D721Med (cell line): ENCODE measurements at places on chromosomes 11 and 22.

GRCh38 chr11:75888416-75888815 is 73.4 kb downstream of the UVRAG start:
- no peak for DNase-seq

GRCh38 chr11:65110354-65110861 is 1.3 kb upstream of the TM7SF2 start:
- DNase-seq = peak; percentile 83

DNA sequence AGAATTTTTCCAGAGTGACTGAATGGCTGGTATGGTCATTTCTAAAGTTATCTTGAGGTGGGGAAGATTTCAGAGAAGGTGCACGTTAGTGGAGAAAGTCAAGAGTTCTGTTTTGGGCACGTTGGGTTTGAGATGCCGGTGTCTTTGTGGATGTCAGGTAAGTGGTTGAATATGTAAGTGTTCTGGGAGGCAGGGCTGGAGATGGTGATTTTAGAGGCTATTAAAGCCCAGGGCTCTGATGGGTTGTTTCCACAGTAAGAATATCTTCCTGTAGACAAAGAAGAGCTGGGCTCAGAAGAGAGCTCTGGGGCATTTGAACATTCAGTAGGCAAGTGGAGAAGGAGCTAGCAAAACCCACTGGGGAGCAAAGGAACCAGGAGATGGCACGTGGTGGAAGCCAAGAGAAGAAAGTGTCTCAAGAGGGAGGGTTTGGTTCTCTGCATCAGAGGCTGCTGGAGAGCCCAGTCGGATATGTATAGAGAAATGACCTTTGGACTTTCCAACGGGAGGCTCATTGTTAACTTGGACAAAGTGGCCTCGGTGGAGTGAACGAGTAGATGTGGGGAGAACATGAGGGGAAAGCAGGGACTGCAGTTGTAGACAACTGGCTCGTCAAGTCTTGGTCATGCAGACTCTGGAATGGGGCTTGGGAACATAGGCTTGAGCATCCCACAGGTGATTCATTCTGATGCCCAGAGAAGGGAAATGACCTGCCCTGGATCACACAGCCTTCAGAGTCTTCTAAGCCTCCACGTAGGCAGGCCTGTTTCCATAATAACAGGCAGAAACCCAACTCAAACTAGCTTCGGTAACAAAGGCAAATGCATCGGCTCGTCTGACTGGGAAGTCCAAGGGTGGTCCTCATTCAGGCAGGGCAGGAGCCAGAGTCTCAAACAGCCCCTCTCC is 98.4 kb upstream of the PARVA start:
- DNase-seq = no peak

DNA sequence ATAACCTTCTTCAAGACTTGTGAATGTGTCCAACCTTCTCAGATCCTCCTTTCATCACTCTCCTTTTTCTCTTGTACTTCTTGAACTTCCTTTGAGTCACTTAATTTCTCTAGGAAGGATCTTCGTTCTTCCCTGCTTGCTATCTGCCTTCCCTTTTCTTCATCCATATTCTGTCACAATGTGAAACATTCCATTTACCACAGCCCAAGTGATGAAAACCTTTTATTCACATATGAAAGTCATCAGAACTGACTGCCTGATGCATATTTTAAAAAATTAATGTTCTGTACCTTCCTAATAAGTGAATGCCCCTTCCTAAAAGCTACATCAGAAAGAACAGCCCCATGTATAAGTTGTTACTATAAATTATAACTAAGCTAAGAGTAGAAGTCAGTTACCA is 520.4 kb upstream of the LUZP2 start:
- no peak for DNase-seq

DNA sequence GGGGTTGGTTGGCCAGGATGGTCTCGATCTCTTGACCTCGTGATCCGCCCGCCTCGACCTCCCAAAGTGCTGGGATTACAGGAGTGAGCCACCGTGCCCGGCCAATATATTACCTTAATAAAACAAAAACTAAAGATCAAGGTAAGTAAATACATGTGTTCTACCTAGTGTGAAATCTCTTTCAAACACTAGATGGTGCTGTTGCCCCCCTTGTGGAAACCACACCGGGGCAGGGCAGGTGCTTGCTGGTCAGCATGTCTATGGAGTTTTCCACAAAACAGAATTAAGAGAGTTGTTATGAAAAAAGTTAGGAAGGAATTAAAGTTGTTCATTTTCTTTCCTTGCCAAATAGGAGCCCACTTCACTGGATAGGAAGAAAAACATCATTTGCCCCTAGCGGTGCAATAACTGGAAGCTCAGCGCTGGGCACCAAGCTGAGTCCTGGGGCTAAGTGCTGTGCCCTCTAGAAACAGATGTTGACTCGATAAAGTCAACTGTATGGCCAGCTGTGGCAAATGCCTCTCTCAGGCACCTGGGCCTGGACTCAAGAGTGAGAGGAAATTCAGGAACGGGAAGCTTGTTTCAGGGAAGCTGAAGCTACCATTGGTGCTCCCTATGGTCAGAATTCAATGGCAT is 6.3 kb upstream of the KCNJ5 start:
- no peak for DNase-seq
